ENCODE measurements at places on chromosomes 3 and 15.
A peak's percentile ranks its signal among the peaks of the same experiment; 100 is the strongest.

GRCh38 chr3:11116336-11117059, 37.8 kb upstream of the HRH1 start:
- DNase-seq: no peak

DNA sequence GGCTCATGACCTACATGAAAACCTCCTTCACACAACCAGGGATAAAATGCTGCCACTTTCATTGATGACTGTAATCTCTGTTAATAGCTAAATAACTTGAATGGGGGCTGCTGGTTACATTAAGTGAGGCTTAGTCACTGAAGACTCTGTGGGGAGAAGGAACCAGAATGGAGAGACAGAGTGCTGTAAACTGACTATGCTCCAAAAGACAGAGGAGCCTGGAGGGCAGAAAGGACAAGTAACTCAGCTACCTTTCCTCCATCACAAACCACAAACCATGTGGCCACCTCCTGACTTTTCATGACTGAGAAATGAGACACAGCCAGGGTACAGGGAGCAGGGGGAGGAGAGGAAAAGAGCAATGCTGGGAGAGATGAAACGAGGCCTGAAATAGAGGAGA, 97.1 kb upstream of the TRIM42 start:
- DNase-seq: no peak

GRCh38 chr3:169661361-169662131, 2.0 kb downstream of the MECOM start:
- no peak for DNase-seq

DNA sequence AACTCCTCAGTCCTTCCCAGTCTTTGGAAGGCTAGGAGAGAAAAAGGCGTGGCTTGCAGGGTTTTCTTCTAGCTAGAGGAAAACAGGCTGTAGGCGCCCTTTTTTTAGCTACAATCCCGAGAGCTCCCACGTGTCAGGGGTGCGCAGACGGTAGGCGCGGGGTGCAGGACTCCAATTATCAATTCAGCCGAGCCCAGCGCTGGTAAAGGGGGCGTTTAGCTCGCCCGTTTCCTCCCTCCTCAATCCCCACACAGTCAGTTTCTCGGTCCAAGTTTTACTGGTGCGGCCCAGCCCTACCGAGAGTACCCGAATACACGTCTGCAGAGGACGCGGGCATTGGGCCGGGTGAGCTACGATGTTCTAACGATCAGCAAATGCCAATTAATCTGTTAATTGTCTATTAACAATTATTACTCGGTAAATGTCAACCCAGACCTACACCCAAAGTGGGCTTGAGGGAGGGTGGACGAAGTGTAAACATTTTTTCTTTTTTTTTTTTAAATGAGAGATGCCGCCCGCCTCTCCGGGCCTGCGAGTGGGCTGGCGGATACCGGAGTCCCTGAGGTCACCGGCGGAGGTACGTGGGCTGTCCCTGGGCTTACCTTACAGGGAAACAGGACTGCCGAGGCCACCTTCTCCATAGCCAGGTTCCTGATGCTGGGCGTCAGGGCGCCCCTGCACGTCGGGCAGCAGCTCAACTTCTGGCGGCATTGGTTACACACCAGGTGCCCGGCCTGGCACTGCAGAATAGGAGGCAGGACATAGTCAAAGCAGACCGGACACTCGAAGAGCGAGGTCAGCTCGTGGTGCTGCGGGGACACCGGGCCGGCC, 923 bp downstream of the SIAH2 start:
- DNase-seq: peak; percentile 68

- DNase-seq: no peak
Observed at GRCh38 chr15:60729850-60730458, 251.0 kb upstream of the ICE2 start.

DNA sequence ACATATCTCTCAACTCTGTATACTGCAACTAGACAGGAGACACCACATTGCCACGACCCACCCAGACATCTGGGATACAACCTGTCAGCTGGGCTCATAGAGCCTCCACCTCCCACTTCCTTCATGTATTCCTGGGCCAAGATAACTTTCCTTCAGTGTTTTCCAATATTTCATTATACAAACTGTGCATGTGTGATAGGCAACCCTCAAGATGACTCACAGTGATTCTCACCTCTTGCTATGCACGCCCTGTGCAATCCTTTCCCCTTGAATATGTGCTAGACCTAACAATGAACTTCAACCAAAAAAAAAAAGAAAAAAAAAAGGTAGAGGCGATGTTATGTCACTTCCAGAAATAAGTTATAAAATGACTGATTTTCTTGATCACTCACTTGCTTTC, 138.0 kb upstream of the ALCAM start:
- no peak for DNase-seq

GRCh38 chr3:139241783-139242182, 102.0 kb upstream of the MRPS22 start:
- DNase-seq: no peak

GRCh38 chr3:65597226-65597951, 441.3 kb downstream of the MAGI1 start:
- no peak for DNase-seq

DNA sequence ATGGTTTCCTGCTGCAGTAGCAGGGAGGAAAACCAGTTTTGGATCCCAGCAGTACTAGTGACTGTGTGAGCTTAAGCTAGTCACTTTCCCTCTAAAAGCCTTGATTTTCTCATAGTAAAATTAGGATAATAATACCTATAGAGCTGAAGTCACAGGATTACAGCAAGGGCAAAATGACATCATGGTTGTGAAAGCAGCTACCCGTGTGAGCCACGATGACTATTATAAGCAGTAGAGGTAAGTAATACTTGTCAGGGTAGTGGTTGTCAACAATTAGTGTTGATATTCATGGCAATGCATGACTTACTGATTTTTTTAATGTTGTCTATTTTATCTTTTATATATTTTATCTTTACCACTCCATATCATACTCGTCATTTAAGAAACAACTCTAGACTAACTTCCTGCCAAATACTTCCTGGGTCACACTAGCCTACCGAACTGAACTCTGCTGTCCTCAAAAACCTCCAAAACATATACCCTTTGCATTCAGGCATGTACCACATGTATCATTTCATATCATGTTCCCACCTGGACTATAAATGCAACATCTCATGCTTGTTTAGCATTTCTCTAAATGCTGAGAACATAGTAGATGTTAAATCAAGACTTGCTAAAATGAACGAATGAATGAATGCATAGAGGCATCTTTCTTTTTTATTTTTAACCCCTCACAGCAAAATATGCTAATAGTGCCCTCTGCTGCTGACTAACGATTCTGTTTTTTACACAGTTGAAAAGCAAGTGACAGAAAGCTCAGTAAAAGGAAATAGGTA, 172.6 kb downstream of the P3H2 start:
- no peak for DNase-seq

DNA sequence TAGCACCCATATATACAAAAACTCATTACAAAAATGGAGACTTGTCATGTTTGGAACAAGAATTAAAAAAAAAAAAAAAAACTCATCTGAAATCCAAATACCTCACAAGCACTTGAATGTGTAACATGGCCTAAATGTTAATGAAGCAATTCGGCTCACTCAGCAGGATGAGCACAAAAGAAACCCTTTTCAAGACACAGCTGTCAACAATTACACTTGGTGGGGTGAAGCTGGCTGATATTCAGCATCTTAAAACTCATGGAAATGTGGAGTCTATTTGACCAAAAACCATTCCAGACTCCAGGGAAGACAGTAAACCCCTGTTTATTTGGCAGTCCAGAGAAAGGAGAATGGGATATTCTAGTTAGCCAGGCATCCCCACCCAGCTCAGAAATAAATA, 205.4 kb upstream of the TSC22D2 start:
- no peak for DNase-seq

- DNase-seq: no peak
Observed at GRCh38 chr3:44019736-44020135, 221.9 kb upstream of the TOPAZ1 start.

DNA sequence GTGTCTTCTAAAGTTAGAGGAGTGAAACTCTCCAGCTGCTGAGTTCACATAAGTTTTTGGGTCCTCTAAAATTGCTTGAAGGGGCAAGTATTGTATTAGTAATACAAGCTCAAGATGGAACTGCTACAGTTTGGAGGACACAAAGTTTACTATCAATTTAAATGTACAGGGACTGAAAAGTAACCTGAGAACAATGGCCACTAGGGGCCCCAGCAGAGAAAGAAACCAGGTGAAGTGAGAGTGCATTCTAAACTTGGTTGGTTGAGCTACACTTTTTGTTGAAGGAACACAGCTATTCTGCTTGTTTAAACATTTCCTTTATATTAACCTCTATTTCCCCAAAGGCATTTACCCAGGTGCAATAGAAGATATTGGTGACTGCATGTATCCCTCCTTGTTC, 755.5 kb downstream of the GBE1 start:
- DNase-seq: no peak

GRCh38 chr3:121722411-121722810, 27.1 kb downstream of the GOLGB1 start:
- DNase-seq: no peak

GRCh38 chr3:167302678-167303077, 77.4 kb downstream of the ZBBX start:
- DNase-seq: no peak

GRCh38 chr3:30696896-30697295, 90.5 kb downstream of the TGFBR2 start:
- DNase-seq: no peak

- no peak for DNase-seq
Observed at GRCh38 chr3:2568156-2568555, 469.5 kb downstream of the CNTN4 start.

GRCh38 chr3:72633121-72633520, 215.1 kb downstream of the SHQ1 start:
- DNase-seq: no peak

GRCh38 chr3:61182662-61183061, 68.6 kb downstream of the FHIT start:
- no peak for DNase-seq

GRCh38 chr15:50353975-50354837, 792 bp downstream of the GABPB1 start:
- peak; percentile 78 for DNase-seq

DNA sequence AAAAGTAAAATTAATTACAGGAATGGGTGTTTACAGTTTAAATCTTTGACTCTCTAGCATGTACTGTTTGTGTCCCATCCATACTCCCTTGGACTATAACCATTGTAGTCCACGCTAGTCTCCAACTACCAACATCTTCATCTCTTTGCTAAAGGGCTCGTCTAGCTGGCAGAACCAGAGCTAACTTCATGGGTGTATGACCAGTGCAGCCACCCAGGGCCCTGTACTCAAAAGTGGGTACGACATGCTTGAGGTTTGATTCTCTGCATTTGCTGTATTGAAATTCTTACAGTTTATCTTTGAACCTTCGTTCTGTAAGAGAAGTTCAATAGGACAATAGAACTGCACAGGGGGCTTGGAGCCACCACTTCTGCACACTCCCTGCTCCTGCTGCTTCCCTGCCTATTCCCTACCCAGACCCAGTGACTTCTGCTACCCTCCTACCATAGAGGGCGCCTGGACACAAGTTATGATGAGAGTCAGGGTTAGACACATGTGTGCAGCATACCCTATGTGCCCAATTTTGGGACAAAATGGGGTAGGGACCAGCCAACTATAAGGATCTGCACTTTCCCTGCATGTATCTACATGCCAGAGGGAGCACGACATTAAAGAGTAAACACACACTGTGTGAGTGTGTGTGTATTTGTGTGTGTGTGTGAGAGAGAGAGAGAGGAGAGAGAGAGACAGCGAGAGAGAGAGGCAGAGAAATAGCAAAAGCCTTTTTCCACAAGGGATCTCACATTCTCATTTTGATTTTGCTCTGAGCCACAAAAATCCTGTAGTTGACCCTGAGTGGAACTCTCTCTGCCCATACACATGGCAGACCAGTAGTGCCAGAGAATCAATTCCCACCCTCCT, 59.0 kb upstream of the NECTIN3 start:
- DNase-seq: no peak

- no peak for DNase-seq
Observed at GRCh38 chr3:184832044-184832443, 20.1 kb downstream of the VPS8 start.

DNA sequence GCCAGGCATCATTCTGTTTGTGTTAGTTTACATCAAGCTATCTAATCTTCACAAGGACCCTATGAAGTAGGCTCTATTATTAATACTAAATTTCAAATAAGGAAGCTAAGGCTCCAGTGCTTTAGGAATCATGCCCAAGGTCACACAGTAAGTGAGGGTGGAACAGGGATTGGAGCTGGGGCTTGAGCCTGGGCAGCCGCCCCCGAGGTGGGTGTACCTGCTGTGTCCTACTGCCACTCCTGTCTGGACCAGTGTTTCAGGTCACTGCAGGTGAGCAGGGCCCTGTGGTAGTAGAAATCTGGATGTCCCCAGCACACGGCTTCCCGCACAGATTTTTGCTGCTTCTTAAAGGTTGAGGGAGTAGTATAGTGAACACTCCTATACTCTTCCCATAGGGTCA, 6.5 kb downstream of the KLF13 start:
- DNase-seq: no peak

DNA sequence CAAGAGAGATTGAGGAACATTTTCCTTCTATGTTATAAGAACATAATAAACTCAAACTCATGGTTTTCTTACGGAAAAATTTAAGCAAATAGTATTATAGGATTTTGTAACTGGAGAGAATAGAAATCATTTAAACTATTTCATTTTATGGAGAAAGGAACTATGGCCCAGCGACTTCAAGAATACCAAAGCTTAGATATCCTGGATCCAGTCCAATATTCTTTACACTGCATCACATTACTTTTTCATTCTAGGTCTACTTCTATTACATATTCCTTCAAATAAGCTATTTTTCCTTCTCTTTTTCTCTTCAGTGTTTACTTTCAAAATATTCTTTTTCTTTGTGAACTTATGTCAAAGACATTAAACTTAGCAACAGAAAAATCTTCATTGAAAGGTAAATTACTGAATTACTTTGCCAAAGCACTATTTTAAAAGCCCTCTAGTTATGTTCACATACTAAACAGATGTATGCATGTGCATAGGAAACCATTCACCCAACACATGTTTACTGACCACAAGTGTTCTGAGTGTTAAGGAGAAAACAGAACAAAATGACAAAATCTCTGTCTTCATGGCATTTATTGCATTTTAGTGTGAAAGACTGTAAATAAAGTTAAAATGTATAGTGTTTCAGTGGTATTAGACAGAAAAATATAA, 20.4 kb downstream of the KPNA4 start:
- DNase-seq: no peak

DNA sequence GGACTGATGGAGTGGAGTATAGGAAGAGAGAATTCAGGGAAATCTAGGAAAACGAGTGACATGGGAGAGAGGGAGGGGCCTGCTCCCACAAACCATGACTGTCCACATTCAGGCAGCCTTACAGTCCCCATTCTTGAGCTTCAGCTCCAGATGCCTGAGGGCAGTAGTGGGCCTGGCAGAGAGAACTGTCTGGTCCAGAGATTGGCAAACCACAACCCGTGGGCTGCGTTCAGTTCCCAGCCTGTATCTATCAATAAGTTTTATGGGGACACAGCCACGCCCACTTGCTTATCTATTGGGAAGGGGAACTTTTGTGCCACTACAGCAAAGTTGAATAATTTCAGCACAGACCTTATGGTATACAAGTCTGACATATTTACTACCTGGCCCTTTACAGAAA, 63.8 kb downstream of the SLCO2A1 start:
- no peak for DNase-seq

- DNase-seq: no peak
Observed at GRCh38 chr15:47188758-47189507, 528.4 kb upstream of the SEMA6D start.
